ENCODE measurements at places on chromosomes 12 and 14.

DNA sequence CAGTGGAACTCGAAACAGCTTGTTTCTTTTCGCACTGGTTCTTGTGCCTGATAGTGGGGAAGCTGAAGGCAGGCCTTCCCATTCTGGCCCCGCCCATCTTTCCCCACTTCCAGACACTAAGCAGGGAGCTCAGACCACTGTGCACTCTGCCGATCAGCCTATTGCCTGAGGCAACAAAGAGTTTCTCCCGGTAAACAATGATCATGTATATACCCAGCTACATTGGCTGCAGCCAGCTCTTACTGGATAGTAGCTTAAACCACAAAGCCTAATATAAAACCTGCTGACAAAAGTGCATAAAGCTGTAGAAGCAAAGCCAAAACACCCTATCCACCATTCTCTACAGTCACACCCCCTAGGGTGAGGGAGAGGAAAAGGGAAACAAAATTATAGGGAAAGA is 24.7 kb upstream of the GLIPR1 start:
- no peak for DNase-seq

- DNase-seq = peak; percentile 63
These were observed 8.5 kb downstream of the BTG1 start for GRCh38 chr12:92136965-92137721.

DNA sequence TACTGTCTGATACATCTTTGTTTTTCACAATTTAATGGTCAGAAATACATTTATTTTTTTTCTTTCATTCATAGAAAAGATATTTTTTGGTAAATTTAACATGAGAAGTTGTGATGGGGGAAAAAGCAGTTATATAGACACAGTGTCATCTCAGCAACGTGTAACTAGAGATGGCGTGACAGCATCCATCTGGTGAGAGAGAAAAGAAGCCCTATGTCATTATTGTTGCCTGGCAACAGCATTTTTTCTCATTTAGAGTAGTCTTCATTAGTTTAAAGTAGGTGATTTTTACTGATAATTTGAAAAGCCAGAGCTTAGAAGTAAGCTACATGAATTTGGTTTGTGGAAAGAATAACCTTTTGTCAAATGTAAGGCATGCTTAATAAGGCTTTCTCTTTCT is 128.6 kb downstream of the ACSS3 start:
- no peak for DNase-seq

DNA sequence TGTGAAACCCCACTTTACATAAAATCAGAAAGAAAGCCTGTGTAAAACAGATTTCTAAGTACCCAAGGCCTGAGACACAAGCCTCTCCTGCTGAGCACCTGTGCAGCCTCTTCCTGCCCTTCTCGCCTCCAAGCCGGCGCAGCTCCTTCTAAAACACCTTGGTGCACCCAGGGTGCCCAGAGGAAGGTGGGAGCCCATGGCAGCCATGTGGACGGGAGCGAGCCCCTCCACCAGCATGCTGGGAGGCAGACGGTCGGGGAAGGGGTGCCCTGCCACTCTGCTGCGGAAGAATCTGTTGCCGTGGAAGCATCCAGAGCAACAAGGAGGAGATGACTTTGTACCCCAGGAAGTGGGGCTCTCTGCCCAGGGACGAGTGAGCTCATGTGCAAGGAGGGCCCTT is 103.1 kb upstream of the C14orf180 start:
- no peak for DNase-seq

- DNase-seq = no peak
These were observed 11.1 kb upstream of the PTGES3 start for GRCh38 chr12:56699020-56699661.

DNA sequence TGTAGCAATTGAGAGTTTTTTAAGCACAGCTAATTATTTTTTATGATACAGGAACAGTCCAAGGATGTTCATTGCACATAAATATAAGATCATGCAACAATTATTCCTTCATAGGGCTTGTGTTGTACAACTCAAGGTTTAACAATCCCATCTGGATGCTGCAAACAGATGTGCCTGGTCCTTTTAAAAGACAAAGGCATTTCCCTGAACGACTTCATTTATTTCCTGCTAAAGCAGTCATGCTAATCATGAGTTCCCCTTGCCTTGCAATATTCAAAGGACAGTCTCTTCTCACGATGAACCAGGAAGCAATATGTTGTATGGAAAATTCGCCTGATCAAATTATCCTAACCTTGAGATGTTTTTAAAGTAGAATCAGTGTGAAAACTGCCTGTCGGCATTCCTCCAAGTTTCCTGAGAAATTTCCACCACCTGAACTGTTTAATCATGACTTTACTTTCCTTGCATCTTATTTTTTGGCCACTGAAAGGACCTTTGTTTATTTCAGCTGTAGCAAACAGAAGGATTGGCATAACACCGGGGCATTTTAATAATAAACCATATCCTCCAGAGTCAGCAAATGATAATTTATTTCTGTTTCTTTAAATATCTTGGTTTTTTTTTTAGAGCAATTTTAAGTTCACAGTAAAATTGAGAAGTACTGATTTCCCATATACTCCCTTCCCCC is 33.9 kb upstream of the TSPAN8 start:
- DNase-seq = no peak

DNA sequence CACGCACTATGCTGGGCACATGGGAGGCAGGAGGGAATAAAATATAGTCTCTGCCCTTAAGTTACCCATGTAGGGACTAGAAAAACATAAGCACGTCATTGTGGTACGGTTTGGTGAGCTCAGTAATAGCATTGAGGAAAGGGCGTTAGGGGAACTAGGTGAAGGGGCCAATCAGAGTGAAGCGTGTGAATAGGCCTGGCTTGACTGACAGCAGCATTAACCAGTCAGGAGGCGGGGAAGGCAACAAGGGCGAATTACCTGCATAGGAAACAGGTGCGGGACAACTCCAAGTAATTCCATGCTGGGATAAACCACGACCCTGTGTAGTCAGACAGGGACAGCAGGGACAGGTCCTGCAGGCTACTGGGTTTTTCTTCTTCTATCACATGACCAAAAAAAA is 107.7 kb downstream of the UNC79 start:
- no peak for DNase-seq

DNA sequence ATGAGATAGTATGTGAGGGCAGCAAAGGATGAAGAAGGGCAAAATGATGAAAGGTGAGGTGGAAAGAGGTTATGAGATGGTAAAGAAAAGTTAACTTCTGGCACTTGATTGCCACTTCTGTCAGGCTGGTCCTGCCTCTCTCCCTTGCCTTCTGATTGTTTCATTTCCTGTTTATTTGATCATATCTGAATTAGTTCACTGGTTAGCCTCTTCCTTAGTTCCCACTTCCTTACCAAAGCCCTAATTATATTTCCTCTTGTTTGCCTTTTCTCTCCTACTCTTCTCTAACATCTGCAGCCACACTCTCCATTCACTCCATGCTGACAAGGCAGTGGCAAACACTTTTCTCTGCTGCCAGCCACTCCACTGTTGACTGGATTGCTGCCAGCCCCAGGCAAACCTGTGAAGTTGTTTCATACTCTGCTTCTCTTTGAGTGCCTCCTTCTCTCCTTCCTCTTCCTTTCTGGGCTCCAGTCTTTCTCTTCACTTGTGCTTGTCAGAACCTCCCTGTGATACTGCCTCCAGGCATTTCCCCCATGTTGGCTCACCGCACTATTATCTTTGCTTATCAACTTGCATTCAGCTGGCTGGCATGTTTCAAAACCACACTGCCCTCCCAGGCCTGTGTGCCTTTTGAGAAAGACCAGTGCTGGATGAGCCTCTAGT is 8.1 kb downstream of the PNP start:
- DNase-seq = no peak

DNA sequence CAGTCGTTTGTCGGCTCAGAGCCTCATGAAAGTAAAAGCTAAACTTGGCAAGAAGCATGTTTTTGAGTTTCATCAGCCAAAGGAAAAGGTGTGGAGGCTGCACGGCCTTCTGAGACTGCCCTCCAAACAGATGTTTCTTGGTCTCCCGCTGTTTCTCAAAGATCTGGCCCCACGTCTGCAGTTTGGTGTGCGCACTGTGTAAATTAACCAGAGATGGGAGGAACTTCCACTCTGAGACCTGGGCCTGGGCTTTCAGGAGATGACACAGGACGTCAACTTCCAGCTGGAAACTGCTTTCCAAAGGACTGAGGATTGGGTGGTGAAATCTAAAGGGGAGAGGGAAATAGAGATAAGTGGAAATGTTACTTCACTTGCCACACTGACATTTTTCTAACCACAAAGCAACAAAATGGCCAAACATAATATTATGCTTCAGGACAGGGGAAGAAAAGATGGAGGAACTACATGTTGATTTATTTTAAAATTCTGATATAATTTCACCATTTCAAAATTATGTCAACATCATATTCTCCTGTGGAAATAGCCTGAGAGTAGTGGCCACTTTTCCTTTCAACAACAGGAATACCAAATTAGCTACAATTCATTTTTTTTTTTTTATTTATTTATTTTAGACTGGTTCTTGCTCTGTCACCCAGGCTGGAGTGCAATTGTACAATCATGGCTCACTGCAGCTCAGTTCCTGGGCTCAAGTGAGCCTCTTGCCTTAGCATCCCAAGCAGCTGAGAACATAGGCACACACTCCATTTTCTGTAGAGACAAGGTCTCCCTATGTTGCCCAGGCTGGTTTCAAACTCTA is 27.6 kb downstream of the KICS2 start:
- DNase-seq = no peak

GRCh38 chr14:75697386-75697785 is 36.3 kb downstream of the TTLL5 start:
- no peak for DNase-seq

DNA sequence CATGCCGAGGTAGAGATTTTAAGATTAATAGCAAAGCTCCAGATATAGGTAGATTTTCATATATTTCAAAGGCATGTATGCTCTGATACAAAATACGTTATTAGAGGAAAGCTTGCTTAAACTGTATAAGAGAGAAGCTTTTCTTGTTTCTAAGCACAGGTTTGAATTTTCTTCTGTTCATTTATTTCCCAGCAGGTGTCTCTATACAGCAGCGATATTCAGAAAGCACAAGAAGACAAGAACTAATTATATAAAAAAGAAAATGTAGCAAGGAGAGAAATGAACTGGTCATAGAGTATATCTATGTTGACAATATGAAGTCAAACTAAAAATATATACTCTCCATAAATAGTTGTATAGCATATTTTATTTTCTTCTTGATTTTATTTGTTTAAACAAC is 307.4 kb upstream of the NOVA1 start:
- no peak for DNase-seq

DNA sequence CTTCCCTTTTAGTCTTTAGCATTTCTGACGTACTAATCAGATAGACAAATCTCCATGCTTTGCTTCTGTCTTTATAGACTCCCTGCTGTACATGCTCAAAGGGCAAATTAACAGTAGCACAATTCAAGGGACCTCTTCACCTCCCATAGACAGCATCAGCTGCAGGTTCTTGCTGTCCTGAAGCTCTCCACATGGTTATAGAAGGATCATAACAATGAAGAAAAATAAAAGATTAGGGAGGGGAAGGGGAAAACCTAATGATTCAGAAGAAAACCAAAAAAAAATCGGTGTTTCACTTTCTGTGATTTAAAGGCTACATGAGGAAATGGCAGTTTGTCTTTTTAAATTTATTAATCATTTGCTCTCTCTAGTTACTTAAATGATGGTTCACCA is 155.5 kb downstream of the PTCSC3 start:
- no peak for DNase-seq

DNA sequence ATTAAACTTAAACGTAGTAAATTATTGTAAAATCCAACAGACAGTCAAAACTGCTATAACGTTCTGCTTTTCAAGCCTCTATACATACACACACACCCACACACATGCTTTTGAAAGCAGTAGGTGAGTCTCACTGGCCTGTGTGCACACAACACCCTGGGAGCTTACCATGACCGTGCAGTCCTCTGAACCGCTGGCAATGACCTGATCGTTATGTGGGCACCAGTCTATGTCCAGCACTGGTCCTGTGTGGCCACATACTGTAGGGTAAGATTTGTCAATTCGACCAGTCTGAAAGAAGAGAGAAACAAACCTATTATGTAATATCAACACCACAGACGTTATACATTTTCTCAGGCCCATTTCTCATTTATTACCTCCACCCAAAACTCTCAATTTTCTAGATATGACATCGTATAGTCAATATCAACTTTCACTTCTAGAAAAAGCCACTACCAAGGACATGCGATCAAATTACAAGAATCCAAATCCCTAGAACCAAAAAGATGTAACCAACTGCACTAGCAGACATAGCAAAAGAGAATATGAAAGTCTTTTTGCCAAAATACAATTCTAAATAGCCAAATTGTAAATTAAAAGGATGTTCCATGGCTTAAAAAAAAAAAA is 44.5 kb upstream of the SELPLG start:
- DNase-seq = no peak

DNA sequence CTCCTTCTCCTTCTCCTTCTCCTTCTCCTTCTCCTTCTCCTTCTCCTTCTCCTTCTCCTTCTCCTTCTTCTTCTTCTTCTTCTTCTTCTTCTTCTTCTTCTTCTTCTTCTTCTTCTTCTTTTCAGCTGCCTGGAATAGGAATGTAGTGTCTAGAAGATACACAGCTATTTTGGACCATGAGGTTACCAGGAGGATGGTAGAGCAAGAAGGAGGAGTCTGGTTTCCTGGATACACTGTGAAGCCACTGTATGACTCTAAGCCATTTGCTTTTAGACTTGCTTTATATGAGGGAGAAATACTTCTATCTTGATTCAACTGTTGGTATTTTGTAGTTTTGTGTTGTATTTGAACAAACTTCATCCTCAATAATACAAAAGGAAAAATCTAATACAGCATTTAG is 3.0 kb upstream of the MYBPC1 start:
- no peak for DNase-seq
